ENCODE measurements at places on chromosomes 12 and 14. TPM values are rescaled to one million over a fixed set of nuclear protein-coding genes. Genes with fewer than 3 reads are reported as not detected.

Gene RNASE7
- not detected for total RNA-seq

Gene CEBPE
- total RNA-seq, result not detected

Gene CBLN3
- total RNA-seq, result 4.7 TPM

Gene FKBP4
- 33.6 TPM for total RNA-seq

Gene KRT2
- total RNA-seq, result not detected

Gene CMA1
- not detected for total RNA-seq

Gene SIX6
- not detected for total RNA-seq

Gene CLECL1
- total RNA-seq, result not detected

Gene FAM222A
- total RNA-seq, result 1.0 TPM

DNA sequence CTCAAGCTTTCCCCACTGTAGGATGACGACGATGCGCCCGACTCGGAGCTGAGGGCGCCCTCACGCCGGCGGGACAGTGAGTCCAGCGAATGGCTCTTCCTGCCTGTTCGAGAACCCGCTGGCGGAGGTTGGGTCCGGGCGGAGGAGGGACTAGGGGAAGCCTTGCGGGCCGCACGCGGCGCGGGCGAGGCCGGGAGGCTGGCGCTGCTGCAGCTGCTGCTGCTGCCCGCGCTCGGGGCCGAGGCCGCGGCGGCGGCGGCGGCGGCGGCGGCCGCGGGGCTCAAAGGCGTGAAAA, 1.9 kb downstream of the CCDC177 start:
- DNase-seq, result no peak

DNA sequence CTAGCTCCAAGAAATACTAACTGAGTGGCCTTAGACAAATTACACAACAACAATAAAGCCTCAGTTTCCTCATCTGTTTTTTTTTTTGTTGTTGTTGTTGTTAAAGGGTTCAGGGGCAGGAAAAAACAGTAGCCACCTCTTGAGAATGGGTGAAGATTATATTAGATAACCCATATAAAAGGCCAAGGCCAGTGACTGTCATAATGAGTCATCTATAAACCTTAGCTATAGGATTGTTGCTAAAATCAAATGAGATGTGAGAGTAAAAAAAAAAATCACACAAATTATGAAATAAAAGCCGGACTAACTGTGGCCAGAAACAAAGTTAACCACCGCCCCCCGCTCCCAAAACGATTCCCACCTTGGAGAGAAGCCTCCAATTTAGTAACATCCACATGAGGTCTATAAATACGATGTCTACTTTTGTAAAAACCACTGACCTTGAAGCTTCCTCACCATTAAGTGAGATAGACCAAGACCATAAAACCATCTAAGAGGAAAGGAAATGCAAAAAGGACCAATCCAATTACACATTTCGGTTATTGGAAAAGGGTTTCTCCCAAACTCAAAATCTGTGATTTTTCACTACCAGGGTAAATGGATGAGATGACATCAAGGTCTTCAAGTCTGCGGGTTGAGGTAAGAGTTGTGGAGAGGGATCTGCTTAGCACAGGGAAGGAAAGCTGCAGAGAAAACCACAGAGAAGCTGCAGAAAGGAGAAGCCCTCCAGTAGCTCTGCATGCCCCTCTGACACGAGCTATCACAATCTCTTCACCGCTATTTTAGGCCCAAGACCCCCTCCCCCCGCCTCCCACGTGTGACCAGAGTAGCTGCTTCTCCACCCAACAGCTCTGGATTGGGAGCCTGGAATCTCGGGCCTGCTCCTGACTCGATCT, 1.0 kb downstream of the NAA25 start:
- DNase-seq, result no peak

- no peak for DNase-seq
These were observed 14.3 kb downstream of the PPP1R12A start for GRCh38 chr12:79920421-79921238.

DNA sequence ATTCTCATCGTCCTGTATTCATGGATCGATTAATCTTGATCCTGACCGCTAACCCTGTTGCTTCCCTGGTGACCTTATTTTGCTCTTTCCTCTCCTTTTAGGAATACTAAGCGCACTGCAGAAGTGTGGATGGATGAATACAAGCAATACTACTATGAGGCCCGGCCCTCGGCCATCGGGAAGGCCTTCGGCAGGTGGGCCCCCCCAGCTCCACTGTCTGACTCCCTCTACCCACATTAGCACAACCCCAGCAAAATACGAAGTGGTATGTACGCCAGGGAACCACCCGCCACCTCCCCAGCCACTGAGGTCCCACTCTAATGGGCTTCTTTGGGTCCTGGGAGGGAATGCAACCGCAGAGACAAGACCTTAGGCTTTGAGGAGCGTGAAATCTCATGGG, 58.7 kb downstream of the ERH start:
- no peak for DNase-seq

GRCh38 chr14:103808403-103809001, 38.9 kb downstream of the PPP1R13B start:
- DNase-seq, result peak; percentile 29

DNA sequence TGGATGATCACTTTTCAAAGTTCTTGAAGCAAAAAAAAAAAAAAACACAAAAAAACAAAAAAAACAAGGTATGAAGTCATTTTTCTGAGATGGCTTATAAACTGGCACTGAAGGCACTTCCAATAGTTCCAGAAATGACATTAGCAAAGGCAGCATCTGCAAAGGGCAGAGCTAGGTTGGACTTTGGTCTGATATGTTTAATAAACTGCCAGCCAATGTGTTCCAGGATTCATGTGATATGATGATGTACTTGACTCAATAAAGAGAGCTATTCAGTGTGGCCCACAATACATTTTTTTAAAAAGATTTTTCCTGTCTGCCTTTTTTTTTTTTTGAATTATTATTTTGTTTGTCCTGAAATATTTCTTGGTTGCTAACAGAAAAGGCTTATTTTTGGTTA, 79.6 kb downstream of the VRK1 start:
- DNase-seq, result no peak

- no peak for DNase-seq
These were observed 598 bp downstream of the UBE2N start for GRCh38 chr12:93441081-93441616.

GRCh38 chr12:118052324-118053070, 8.5 kb downstream of the WSB2 start:
- peak; percentile 83 for DNase-seq

DNA sequence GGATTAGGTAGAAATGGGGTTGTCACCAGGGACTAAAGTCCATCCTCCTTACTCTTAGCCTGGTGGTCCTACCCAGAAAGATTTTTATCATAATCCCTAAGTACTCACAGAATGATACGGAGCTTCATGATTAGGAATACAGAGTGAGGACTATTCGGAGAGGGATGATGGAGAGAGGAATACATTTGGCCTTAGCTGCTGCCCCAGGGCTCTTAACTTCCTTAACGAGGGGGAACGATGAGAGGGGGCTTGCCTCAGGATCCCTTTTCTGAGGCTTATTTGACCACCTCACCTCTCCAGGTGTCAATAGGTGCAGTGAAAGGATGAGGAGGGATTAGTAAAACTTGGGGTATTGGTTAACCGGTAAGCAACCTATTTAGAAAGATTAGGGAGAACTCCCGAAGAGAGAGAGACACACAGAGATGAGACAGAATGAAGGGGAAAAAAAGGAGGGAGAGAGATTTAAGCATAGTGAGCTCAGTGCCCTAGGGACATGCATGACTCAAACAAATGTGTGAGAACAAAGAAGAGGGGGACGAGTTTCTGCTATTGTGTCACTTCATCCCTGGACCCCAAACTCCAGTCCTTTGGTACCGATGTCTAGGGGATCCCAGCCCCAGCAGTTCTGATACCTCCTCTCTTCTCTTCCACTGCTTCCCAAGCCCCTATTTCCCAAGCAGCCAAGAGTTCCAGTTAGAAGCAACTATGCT, 1.1 kb downstream of the NFE2 start:
- no peak for DNase-seq

DNA sequence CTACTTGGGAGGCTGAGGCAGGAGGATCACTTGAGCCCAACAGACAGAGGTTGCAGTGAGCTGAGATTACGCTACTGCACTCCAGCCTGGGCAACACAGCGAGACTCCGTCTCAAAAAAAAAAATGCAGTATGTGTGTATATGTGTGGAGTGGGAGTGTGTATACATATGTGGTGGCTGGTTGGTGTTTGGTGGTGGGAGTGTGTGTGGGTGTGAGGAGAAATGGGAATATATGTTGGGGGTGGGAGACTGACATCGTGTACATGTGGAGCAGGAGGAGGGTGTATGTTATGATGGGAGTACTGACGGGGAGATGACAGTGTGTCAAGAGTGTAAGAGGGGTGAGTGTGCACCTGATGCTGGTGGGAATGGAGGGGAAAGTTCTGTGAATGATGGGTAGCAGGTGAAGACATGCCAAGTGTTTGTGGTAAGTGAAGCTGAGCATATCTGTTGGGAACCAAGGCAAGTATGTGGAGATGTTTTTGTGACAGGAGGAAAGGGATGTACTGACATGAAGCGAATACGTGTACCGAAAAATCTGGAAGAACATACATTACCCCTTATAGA, 4.2 kb downstream of the PNMA1 start:
- no peak for DNase-seq

GRCh38 chr12:56476972-56477432, 8.6 kb downstream of the SPRYD4 start:
- no peak for DNase-seq

DNA sequence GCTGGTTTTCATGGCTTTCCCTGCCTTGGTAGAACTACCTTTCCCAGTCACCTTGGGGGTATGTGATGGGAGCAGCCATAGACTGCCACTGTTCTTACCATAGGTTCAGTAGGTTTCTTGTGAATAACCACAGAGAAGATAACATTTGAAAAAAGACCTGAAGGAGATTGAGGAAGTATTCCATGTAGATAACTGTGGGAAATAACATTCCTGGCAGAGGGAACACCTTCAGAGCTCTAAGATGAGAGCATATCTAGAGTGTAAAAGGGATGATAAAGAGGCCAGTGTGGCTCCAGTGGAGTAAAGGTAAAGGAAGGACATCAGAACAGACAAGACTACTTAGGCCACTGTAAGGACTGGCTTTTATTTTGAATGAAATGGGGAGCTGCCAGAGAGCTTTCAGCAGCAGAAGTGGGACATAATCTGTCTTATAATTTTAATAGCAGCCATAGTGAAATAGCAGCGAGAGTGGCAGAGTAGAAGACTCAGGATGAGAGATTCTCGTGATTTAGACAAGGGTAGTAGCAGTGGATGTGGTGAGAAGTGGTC, 82.6 kb upstream of the KCNH3 start:
- DNase-seq, result no peak

DNA sequence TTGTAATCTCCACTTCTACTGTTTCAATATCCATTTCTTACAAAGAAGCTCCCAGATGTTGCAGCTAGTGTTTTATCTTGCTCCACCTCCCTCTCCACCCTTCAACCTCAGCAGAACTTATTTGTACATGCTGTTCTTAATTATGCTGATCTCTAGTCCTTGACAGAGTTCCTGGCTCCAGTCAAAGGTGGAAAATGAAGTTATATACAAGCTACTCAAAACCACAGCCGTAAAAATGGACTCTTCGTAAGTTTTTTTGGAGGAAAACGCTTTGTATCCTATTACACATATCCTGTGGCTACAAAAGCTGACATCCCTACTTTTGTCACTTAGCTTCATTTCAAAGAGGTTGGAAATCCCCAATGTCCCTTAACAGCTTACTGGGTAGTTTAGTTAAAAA, 1.3 kb downstream of the CLEC1A start:
- peak; percentile 27 for DNase-seq

DNA sequence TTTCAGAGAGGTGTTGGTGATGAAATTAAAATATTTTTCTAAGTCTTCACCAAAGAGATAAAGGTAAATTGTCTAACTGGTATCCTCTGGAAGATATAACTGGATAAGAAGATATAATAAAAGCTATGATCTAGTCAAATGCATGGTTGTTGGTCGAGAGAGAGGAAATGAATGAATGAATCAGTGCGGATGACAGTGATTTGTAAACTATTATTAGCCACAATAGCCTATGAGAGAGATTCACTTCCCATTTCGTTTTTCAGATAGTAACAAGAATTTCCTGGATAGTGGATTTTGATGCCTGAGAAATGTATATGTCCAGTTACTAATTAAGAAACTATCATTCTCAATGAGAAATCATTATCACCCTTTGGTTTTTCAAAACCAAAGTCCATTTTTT, 63.1 kb downstream of the HEATR5A start:
- no peak for DNase-seq

GRCh38 chr12:24921251-24922038, 27.5 kb downstream of the BCAT1 start:
- DNase-seq, result no peak

GRCh38 chr12:124098101-124098757, 125.2 kb downstream of the ZNF664 start:
- no peak for DNase-seq

DNA sequence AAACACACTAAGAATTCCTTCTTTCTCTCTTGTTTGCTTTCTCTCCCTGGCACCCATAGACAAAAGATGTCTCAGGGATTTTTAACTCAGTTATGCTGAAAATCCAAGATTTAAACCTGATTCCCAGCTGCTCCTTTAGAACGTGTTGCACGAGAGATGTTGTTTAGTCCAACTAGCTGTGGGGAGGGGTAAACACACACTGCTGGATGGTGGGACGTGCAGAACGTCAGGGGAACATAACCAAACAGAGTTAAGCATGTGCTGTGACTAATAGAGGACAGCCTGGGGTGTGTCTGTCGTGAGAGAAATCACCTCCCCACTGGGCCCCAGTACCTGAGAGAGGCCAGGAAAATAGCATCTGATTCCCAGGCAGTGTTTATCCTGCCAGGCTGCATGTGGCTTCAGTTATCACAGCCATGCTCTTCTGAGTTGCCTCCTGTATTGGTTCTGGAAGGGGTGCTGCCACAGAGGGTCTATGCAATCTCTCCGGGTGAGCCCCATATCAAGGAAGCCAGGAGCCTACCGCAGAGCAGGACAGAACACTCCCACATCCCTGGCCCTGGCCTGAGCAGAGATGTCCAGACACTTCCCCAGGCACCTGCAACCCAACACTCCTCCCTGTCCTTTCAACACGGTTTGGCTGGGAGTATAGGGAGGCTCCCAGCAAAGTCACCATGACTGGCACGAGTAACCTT, 112.7 kb upstream of the EGLN3 start:
- DNase-seq, result no peak

GRCh38 chr12:113766131-113766878, 199.8 kb downstream of the RBM19 start:
- no peak for DNase-seq

DNA sequence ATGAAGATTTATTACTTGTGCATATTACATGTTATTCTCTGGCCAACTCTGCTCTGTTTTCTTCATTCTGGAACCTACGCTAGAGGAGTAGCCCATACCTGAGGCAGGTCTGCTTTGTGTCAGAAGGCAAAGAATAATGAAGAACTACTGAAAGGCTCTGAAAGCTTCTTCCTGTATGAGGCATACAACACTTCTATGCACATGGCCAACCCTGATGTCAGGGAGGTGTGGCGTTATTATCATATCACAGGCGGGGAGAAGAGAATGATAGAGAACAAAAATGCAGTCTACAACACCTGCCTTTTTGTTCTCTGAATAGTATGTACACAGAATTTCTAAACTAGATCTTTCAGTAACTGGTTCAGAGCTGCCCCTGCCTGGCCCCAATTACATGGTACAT, 32.5 kb upstream of the CRY1 start:
- DNase-seq, result no peak

DNA sequence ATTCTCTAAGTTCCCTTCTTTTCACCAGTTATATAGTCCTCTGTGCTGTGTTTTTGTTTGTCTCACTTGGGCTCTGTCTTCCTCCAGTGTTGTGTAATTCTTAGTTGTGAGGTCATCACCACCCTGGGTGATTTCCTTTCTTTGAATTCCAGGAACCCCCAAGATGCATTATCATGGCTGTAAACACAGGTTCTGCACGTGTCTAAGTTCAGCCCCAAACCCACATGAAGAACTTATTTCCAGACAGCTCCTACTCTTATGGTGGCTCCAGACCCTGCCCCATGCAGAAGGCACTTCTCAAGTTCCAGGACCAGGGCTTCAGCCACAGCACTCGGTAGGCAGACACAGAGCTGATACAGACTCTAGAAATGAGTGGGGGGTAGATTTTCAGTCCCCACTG, 560.5 kb downstream of the BCL11B start:
- DNase-seq, result no peak

Data from glomerular endothelial cell (primary cell).